ENCODE measurements at places on chromosomes 1 and 21. TPM values are rescaled to one million over a fixed set of nuclear protein-coding genes. Genes with fewer than 3 reads are reported as not detected.

Gene AKT3
- 22.9 TPM for total RNA-seq

DNA sequence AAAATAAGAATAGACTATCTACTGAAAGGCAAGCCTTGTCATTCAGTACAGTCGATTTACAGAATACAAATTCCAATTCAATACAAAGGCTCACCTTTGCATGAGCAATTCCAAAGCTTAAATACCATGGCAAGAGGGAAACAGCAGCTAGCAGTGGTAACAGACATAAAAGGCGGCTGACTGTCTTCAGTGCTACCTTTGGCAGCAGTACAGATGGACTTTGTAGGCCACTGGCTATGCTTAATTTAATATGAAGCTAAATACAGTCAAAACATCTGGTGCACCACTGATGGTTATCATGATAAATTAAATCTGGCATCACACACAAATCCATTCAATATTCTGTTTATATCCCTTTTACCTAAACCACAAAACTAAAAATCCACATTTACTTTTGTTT is 62.4 kb downstream of the RERE start:
- DNase-seq = no peak

DNA sequence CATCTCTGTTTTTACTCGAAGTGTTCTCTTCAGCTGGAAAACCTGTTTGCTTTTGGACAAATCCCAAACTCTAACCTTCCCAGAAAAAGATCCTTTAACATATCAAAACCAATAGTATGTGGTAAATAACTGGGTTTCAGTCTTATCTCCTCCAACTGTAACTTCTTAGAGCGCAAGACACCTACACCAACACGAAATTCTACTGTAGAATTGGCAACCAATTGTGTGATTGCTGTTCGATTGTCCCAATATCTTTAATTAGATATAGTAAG is 5.8 kb upstream of the MPZL1 start:
- no peak for DNase-seq

GRCh38 chr1:50704126-50704525 is 255.9 kb downstream of the FAF1 start:
- peak; percentile 16 for DNase-seq

DNA sequence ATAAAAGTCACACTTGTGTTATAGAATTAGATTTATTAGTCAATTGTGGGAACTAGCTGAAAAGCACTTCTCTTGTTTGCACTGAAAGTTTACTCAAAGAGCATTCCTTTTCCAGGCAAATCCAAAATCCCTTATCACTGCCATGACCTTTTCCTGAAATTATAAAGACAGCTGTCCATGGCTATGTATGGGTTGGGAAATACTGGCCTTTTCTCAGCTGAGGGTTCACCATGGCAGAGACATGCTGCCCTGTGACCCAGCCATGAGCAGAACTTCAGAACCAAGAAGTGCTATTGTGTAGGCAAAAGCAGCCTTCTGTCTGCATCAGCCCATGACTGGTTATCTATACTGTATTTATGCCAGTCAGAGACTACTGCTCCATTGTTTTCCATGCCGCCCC is 9.8 kb upstream of the EDEM3 start:
- DNase-seq = no peak

DNA sequence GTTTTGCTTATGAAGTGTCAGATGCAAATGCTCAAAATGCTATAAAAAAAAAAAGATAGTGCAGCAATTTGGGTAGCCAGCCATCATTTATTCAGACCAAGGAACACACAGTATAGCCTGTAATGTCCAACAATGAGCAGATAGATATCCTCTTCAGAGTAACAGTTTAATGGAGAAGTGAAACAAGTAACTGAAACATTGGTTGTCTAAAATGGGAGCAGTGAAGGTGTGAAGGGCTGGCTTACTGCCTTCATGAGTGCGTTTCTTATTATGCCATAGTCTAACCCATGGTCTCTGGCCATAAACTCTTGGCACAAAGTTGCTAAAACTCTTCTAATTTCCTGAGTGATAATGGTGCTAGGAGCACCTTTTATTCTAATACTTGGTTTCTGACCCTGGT is 11.4 kb downstream of the RGS5 start:
- no peak for DNase-seq

Gene VAMP4
- total RNA-seq = 3.4 TPM
